Omental fat pad (tissue), 4 donors: ENCODE measurements at places on chromosomes 5 and 9. TPM values are rescaled to one million over a fixed set of nuclear protein-coding genes. Genes with fewer than 3 reads are reported as not detected.

- DNase-seq, result no peak
Measured at GRCh38 chr5:82439750-82440445, 161.7 kb upstream of the RPS23 start.

- no peak for DNase-seq
Measured at GRCh38 chr5:73415617-73416016, 33.0 kb downstream of the FOXD1 start.

DNA sequence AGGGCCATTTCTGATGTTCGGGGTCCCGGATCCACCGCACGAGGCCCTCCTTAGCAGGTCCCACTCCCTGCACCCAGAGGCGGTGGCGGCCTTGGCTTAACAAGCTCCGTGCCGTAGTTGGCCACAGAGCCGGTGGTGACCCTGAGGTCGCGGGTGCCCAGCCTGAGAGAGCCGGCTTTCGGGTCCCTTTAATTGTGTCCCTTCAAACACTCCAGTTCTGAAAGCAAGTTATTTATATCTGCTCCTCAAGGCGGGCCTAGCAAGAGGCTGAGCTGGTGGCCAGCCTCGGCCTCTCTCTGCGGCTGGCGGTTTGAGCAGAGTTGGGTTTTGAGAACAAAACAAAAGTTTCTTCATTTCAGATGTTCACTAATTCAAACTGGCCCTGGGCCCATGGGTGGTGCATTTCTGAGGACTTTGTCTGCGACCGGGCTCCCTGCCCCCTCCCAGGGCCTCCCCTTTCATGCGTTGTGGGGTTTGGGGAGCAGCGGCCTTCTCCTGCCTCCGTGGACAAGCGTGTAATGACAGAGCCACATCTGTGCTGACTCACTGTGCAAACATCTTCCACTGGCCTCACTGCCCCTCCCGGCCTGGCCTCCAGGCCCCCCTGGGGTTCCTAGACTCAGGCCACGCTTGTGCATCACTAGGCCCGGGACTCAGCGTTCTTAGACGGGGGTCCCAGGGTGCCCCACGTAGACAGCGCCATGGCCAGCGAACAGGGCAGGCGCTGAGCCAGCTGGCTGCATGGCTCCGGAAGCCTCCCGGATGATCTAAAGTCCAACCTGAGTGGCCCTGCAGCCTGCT lies 49.4 kb upstream of the COL5A1 start:
- DNase-seq, result no peak

GRCh38 chr9:125756518-125756917 lies 9.3 kb downstream of the PBX3 start:
- DNase-seq, result no peak

The TAF11L13 gene
- not detected for total RNA-seq

DNA sequence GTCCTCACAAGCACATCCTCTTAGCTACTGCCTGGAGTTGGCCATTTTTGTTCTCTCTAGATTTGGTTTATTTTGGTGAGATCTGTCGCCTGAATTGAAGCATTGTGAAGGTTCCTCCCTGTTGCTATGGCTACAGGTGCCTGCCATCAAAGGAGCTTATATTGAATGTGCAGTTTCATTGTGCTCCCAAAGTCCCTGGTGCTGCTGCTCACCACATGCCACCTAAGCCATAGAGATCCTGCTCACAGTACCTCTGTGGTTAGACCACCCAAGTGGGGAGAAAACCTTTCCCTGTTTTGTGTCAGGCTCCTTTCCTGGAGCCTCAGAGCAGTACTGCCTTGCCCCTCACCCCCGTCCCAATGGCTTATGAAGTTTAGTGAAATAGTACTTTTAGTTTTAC lies 383.4 kb downstream of the TMEM38B start:
- no peak for DNase-seq

DNA sequence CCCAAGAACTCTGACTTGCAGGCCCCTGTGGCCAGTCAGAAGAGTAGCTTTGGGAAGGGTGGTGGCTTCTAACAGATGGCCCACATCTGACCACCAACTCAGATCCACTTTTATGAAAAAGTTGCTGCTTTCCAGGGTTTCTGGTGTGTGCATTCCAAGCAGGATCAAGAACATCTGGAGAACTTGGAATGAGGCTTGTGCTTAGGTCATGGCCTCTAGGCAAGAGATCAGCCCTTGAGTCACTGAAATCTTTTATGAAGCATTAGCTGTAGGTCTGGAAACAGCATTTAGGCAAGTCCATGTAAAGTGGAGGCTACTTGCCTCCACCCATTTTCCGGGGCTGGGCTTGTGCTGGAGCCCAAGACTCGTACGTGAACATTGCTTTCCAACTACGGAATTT lies 433.3 kb downstream of the SH3GL2 start:
- DNase-seq, result no peak

DNA sequence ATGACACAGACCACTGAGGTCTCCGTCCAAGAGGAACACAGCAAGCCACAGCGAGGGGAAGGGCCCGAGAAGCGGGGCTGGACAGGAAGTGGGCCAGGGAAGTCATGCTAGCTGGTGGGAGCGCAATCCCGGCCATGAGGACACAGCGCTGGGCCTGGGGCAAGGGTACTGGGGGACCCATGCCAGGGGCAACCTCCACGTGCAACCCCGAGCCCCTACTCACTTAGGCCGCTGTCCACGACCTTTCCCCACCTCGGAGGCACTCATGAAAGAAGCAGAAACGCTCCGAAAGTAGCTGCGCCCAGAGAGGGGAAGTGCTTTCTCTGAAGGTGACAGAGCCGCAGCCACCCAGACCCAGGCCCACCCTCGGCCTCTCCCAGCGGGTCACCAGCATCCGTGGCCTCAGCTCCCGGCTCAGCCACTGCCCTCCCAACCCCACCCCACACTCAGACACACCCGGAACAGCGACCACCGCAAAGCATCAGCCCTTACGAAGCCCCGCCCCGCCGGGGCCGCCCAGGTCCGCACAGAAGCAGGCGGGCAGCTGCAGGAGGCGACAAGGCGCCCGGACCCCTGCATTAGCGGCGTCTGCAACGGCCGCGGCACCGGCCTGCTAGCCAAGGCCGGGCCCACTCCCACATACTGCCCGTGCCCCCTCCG lies 782 bp downstream of the BICD2 start:
- no peak for DNase-seq

DNA sequence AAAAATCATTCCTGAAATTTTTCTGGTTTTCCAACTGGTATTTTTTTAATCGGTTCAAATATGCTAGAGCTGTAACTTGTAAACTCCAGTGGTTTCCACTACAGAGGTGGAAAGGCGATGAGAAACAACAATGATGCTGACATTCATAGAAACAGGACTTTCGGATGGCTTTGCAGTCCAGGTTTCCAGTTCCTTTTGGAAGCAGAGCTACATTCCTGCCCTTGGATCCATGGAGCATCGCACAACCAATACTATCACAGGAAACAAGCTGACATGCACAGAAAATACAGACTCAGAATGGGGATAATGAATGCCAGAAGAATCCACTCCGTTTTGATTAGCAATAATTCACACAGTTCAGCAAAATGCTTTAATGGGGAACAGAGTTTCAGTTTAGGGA lies 140.0 kb downstream of the EPB41L4A start:
- no peak for DNase-seq

The ZNG1E gene
- 45.9 TPM for total RNA-seq

The MLANA gene
- not detected for total RNA-seq

The OR1J2 gene
- not detected for total RNA-seq

DNA sequence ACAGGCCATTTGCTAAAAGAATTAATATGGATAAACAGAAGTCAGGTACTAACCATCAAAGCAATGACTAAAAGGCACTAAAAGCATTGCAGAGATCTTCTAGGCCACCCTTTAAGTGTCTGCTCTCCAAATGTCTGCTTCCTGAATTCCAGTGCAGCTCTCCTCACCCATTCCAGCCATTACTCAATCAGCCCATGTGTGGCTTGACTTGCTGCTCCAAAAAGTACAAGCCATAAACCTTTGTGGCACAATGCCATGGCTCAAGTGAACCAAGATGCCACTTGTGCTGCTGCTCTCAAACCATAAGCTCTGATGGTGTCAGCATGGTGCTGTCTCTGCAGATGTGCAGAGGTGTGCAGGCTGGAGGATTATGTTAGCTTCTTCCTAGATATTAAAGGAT lies 290.2 kb upstream of the POU5F2 start:
- DNase-seq, result no peak

- no peak for DNase-seq
Measured at GRCh38 chr5:53930457-53930856, 370.0 kb downstream of the NDUFS4 start.
